SK-N-SH (cell line): ENCODE measurements at places on chromosomes 4 and X.

DNA sequence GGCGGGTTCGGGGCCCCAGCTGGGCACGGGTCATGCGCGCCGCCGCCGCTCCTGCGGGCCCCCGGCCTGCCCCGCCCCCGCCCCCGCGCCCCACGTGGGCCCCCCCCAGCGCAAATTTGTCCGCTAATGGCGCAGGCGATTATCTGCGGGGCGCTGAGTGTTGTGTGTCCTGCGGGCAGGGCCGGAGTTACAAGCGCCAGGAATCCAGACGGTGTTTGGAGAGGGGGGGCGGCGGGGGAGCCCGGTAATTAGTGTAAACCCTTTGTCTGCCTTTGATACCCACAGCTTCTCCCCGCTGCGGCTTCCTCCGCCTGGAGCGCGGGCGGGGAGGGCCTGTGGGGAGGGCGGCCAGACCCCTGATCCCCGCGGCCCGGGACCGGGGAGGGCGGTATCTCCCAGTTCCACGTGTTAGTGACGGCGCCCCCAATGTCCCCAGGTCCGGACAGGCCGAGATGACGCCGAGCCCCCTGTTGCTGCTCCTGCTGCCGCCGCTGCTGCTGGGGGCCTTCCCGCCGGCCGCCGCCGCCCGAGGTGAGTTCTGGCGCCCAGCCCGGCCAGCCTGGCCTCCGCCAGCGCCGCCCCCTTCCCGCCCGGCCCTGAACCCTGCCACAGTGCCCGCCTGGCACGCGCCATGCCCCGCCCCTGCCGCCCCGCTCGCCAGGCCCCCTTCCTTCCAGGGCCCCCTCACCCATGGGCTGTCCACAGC, 761 bp downstream of the FGFRL1 start:
- peaks cover 29% of the 10 kb centered on the region for H3K27me3 ChIP-seq
- H3K27ac ChIP-seq, result no peak overlapping the region
- no peaks in the 10 kb centered on the region for H3K4me1 ChIP-seq

DNA sequence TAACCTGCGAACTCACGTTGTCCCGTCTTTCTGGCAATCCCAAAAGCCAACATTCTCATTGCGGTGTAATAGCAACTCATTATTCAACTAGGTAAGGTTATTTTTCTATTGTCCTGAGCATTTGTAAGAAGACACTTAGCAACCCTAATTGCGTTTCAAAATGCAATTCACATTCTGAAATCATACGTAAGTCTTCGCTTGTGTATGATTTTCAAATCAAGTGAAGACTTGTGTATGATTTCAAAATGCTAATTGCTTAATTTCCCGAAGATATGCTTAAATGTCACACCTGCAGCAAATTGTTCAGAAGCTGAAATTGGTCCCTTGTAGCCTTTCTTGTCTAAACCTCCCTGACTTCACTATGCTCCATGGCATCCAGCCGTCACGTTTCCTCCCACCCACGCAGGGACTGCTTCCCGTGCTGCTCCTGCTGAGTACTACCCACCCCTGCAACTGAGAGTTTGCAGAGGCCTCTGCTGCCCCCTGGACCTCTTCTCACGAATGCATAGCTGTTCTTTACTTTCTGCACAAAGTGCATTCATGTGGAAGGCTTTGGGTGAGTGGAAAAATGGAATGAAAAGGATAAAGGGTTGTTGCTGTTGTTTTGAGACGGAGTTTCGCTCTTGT, 40.8 kb upstream of the CLDN24 start:
- no peak overlapping the region for H3K27ac ChIP-seq
- 0 out of 2 replicates have a peak, but pooled peaks cover 7% of the 10 kb centered on the region for H3K4me1 ChIP-seq
- H3K4me3 ChIP-seq, result no peak overlapping the region
- DNase-seq, result no peak
- no peaks in the 10 kb centered on the region for H3K36me3 ChIP-seq

GRCh38 chrX:78452356-78452755, 124.9 kb upstream of the CYSLTR1 start:
- no peaks in the 10 kb centered on the region for H3K36me3 ChIP-seq
- H3K4me3 ChIP-seq, result no peak overlapping the region
- H3K27ac ChIP-seq, result no peak overlapping the region
- DNase-seq, result no peak
- H3K4me1 ChIP-seq, result no peaks in the 10 kb centered on the region

- no peaks in the 10 kb centered on the region for H3K36me3 ChIP-seq
- peak overlapping the region; percentile 36; the same call in 1 of the 2 replicates for H3K27ac ChIP-seq
- DNase-seq, result peak; percentile 57
These were observed 49.6 kb downstream of the MAP7D2 start for GRCh38 chrX:20066968-20067708.

DNA sequence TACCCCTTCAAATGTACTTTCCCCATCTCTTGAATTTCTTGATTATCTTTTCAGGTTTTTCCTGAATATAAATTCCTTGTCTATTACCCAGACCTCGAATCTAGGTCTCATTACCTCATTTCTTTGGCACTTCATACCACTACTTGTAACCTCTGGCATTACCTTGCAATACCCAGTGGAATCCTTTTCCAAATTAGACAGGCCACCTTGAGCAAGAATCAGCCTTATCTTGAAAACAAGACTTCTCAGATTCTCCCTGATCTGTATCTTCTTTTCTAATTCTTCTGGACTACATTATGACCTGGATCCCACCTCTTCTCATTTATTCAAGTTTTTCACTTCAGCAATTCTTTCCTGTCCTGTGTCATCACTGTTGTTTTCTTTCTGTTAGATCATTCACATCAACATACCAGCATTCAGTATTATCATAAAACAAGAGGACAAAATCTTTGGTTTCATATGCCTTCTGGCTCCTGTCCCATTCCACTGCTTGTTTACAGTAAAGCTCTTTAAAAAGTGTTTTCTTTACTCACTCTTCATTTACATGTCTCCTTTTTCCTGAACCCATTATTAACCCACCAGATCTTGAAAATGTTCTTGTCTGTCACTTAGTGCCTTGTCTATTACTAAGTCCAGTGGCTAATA, 275.6 kb upstream of the HS3ST1 start:
- no peaks in the 10 kb centered on the region for H3K4me1 ChIP-seq
- no peak for DNase-seq
- no peak overlapping the region for H3K27ac ChIP-seq
- H3K27me3 ChIP-seq, result no peaks in the 10 kb centered on the region
- H3K4me3 ChIP-seq, result no peak overlapping the region

GRCh38 chrX:16836371-16836770, 33.8 kb downstream of the RBBP7 start:
- peaks cover 81% of the 10 kb centered on the region for H3K36me3 ChIP-seq
- peaks cover 14% of the 10 kb centered on the region; the same call in 1 of the 2 replicates for H3K4me1 ChIP-seq
- H3K27me3 ChIP-seq, result no peaks in the 10 kb centered on the region
- H3K4me3 ChIP-seq, result no peak overlapping the region
- no peak overlapping the region for H3K27ac ChIP-seq
- peak; percentile 47 for DNase-seq

- no peak overlapping the region for H3K27ac ChIP-seq
- H3K4me1 ChIP-seq, result no peaks in the 10 kb centered on the region
- H3K27me3 ChIP-seq, result no peaks in the 10 kb centered on the region
- no peak overlapping the region for H3K4me3 ChIP-seq
These were observed 1622.4 kb upstream of the PCDH10 start for GRCh38 chr4:131526686-131527085.

- H3K27me3 ChIP-seq, result no peaks in the 10 kb centered on the region
- no peak overlapping the region for H3K27ac ChIP-seq
- no peak for DNase-seq
- H3K4me1 ChIP-seq, result peaks cover 7% of the 10 kb centered on the region
- H3K36me3 ChIP-seq, result no peaks in the 10 kb centered on the region
- H3K4me3 ChIP-seq, result no peak overlapping the region
These were observed 6.3 kb upstream of the FAM200B start for GRCh38 chr4:15675356-15675755.

DNA sequence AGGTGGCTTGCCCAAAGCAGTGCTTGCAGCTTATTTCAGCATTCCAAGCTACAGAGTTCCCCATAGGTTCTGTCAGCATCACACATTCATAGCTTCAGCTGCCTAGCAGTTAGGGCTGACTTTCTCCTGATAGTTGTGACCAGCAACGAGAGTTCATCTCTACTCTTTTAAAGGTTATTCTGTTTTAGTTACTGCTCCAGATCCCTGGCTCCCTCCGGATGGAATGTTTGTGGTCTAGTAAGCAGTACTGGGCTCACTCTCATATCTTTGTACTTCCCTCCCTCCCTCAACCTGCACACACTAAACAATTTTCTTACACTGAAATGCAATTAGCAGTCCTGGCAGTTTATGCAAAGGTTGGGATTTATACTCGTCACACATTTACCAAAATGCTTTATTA, 43.9 kb downstream of the PTTG2 start:
- H3K27me3 ChIP-seq, result no peaks in the 10 kb centered on the region
- H3K27ac ChIP-seq, result no peak overlapping the region
- H3K4me1 ChIP-seq, result no peaks in the 10 kb centered on the region; the same call in 1 of the 2 replicates

DNA sequence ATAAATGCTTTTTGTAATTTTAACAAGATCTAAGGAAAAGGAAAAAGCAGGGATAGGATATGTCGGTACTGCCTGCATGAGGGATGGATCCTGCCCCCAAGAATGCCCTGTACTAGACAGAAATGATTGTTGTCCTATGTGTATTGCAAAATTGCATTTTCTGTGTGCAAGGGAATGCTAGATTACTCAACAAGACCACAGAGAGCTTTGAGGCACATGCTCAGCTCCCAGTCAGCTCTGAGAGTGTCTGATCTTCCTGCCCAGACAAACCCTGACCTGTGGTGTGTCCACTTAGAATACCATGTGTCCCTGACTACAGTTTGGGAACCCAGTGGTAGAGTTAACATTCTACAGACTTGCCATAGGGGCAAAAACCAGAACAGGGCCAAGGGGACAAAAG, 129.2 kb upstream of the PAK3 start:
- no peaks in the 10 kb centered on the region for H3K27me3 ChIP-seq
- peaks cover 10% of the 10 kb centered on the region; the same call in 1 of the 2 replicates for H3K4me1 ChIP-seq
- no peak for DNase-seq
- no peak overlapping the region for H3K27ac ChIP-seq
- H3K36me3 ChIP-seq, result no peaks in the 10 kb centered on the region

DNA sequence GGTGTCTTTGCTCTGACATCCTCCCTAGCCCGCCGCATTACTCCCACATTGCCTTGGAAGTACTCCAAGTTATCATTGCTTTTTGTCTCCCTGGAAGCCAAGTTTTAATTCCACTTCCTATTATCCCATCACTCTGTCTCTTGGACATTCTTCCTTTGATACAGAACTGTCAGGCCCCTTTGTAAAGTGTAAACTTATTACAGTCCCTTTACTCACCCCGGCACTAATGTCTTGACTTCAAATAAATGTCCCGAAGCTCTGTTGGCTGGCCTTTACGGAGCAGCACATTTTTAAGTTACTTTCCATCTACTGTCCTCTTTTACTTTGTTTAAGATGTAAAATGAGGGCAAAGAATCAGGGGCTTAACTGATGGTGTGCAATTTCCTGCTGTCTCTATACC, 223.5 kb upstream of the IGFBP7 start:
- H3K27ac ChIP-seq, result no peak overlapping the region
- H3K36me3 ChIP-seq, result no peaks in the 10 kb centered on the region
- DNase-seq, result no peak
- no peak overlapping the region for H3K4me3 ChIP-seq
- H3K27me3 ChIP-seq, result no peaks in the 10 kb centered on the region
- no peaks in the 10 kb centered on the region for H3K4me1 ChIP-seq

GRCh38 chr4:93409035-93409434, 419.5 kb upstream of the ATOH1 start:
- H3K36me3 ChIP-seq, result no peaks in the 10 kb centered on the region
- H3K27ac ChIP-seq, result no peak overlapping the region
- no peaks in the 10 kb centered on the region; the same call in 1 of the 2 replicates for H3K4me1 ChIP-seq
- H3K4me3 ChIP-seq, result no peak overlapping the region
- DNase-seq, result no peak

DNA sequence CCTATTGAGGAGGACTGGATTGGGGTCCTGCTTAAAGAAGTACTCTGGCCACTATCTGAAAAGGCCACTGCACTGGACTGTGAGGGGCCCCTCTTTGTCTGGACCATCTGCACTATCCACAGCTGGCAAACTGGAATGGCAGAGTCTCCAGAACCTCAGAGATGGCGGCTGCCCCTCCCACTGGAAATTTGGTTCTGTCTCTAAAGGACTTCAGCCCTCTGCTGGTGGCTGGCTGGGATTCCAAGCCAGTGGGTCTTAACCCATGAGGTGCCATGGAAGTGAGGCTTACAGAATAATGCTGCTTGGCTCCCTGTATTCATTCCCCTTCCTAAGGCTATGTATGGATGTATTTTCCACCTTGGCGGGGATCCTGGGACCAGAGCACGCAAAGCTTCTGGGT, 41.6 kb upstream of the CYLC1 start:
- no peak overlapping the region for H3K27ac ChIP-seq
- H3K4me3 ChIP-seq, result no peak overlapping the region
- H3K4me1 ChIP-seq, result no peaks in the 10 kb centered on the region
- no peaks in the 10 kb centered on the region for H3K27me3 ChIP-seq

- no peak overlapping the region for H3K27ac ChIP-seq
- no peak overlapping the region for H3K4me3 ChIP-seq
- H3K4me1 ChIP-seq, result peaks cover 7% of the 10 kb centered on the region; the same call in 1 of the 2 replicates
- H3K27me3 ChIP-seq, result no peaks in the 10 kb centered on the region
- DNase-seq, result no peak
- no peaks in the 10 kb centered on the region for H3K36me3 ChIP-seq
These were observed 2.6 kb downstream of the MCUB start for GRCh38 chr4:109562457-109563239.

DNA sequence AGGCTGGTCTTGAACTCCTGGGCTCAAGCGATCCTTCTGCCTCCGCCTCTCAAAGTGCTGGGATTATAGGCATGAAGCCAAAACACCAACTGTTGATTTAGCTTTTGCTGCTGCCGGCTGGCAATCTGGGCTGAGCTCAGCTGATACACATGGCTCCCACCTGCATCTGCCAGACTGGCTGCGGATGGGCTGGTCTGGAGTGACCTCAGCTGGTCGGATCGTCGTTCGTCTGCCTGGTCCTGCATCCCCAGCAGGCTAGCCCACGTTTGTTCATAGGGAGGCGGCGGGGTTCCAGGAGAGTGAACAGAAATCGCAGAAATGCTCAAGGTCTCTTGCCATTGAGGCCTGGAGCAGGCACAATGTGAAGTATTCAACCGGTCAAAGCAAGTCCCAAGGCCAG, 74.4 kb upstream of the DDX3X start:
- no peaks in the 10 kb centered on the region for H3K36me3 ChIP-seq
- peak; percentile 43 for DNase-seq
- H3K27me3 ChIP-seq, result no peaks in the 10 kb centered on the region
- no peak overlapping the region for H3K4me3 ChIP-seq
- no peaks in the 10 kb centered on the region for H3K4me1 ChIP-seq

GRCh38 chr4:98434816-98435215, 173.6 kb downstream of the RAP1GDS1 start:
- peaks cover 2% of the 10 kb centered on the region; the same call in 1 of the 2 replicates for H3K4me1 ChIP-seq
- H3K27ac ChIP-seq, result no peak overlapping the region
- H3K4me3 ChIP-seq, result no peak overlapping the region
- no peak for DNase-seq

- H3K4me3 ChIP-seq, result no peak overlapping the region
- H3K27me3 ChIP-seq, result no peaks in the 10 kb centered on the region
- H3K4me1 ChIP-seq, result no peaks in the 10 kb centered on the region
These were observed 850.4 kb upstream of the FRG1 start for GRCh38 chr4:189090174-189090814.

GRCh38 chr4:153706519-153706918, 22.4 kb downstream of the TLR2 start:
- H3K27me3 ChIP-seq, result no peaks in the 10 kb centered on the region; the same call in 1 of the 2 replicates
- H3K4me3 ChIP-seq, result no peak overlapping the region
- no peak overlapping the region for H3K27ac ChIP-seq
- no peaks in the 10 kb centered on the region for H3K36me3 ChIP-seq
- H3K4me1 ChIP-seq, result no peaks in the 10 kb centered on the region
- DNase-seq, result no peak

GRCh38 chr4:71232056-71232430, 106.8 kb upstream of the SLC4A4 start:
- H3K4me3 ChIP-seq, result no peak overlapping the region
- H3K36me3 ChIP-seq, result no peaks in the 10 kb centered on the region
- DNase-seq, result no peak
